Activated CD4-positive, alpha-beta T cell treated with anti-CD3 and anti-CD28 coated beads for 24 hours (primary cell): ENCODE measurements at places on chromosomes 12 and 14.

GRCh38 chr14:55133416-55133815, 4.4 kb downstream of the LGALS3 start:
- no peak for DNase-seq

- no peak for DNase-seq
Measured at GRCh38 chr12:49233842-49234526, 30.9 kb upstream of the TUBA1C start.

DNA sequence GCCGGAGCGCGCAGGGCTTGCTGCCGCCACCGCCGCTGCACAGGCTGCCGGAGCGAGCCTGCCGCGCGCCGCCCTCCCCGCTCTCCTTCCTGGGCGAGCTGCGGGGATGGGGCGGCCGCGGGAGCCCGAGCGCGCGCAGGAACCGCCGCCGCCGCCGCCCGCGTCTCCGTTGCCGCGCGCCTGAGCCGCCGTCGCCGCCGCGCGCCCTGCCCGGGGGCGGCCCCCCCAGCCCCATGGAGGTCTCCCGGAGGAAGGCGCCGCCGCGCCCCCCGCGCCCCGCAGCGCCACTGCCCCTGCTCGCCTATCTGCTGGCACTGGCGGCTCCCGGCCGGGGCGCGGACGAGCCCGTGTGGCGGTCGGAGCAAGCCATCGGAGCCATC, 352 bp downstream of the PLXNC1 start:
- no peak for DNase-seq

DNA sequence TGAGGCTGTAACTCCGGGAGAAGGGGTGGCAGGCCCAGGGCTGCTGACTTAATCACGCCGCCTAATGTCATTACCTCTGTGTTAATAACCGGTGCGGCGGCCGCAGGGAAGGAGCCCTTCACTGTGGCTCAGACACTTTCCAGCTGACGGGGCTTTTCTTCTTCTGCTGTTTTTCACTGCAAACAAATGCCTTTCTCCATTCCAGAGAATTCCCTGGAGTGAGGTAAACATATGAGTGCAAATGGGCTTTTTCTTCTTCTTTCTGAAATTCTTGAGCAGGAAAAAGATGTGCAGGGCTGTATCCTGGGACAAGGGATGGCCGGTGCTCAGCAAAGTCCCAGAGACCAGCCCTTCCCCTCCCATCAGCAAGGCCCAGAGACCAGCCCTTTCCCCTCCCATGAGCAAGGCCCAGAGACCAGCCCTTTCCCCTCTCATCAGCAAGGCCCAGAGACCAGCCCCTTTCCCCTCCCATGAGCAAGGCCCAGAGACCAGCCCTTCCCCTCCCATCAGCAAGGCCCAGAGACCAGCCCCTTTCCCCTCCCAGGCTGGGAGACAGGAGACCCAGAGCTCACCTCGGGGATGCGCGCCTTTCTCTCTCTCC, 33.4 kb upstream of the FAM181A start:
- no peak for DNase-seq

DNA sequence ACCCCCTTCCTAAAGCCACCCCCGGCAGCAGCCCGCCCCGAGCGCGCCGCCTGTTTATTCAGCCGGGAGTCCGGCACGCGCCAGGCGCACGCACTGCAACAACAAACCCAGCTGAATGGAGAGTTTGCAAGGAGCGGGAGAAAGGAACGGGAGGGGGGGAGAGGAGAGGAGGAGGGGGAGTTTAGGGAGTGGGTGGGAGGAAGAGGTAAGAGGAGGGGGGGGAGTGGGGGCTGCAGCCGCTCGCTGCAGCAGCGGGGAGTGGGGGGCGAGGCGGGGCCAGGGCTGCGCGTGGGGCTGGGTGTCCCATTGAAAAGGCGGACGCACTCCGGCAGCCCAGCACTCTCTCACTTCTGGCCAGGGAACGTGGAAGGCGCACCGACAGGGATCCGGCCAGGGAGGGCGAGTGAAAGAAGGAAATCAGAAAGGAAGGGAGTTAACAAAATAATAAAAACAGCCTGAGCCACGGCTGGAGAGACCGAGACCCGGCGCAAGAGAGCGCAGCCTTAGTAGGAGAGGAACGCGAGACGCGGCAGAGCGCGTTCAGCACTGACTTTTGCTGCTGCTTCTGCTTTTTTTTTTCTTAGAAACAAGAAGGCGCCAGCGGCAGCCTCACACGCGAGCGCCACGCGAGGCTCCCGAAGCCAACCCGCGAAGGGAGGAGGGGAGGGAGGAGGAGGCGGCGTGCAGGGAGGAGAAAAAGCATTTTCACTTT, at the start of gene ASCL1:
TSS of gene ASCL1 (plus strand) at position 336 of the 712 bp plus-strand sequence. CDS start 571 bp downstream, outside the sequence.
- no peak for DNase-seq

DNA sequence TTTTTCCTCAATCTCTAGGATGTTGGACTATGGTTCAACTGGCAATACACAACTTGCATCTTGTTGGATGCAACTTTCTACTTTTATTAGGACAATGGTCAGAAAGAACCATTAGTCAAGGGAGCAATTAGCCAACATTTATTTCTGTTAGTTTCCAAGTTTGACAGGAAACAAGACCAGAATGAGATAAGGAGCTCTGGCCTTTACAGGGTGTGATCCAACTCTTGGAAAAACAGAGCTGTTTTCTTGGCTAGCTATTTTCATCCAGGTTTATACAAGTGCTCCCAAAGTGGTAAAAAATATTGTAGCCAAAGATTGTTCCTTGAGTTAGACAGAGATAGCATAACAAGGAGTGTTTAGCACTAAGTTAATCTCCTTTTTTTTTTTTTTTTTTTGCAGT, 3.9 kb upstream of the SYNE2 start:
- DNase-seq, result no peak

- DNase-seq, result no peak
Measured at GRCh38 chr14:51068268-51068667, 26.6 kb downstream of the TRIM9 start.

GRCh38 chr12:115378291-115378690, 694.3 kb upstream of the TBX3 start:
- no peak for DNase-seq

- DNase-seq, result no peak
Measured at GRCh38 chr12:1590221-1590979, 4.0 kb downstream of the FBXL14 start.

DNA sequence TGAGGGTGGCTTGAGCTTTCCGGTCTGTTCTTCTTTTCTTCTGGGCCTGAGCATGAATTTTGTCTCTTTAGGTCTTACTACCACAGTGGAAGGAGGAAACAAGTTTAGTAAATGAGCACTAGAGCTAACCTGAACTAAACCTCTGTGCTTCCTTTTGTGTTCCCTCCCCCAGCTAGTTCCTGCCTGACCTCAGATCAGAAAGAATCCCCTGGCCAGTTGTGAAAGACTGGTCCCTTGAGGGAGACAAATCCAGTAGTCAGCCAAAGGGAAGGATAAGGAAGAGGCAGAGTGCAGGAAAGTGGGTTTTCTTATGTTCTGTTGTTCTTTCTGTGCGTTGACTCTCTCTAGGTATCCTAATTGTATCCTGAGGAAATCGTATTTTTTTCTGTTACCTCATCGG, 17.5 kb downstream of the ZNF664 start:
- DNase-seq, result no peak

- DNase-seq, result no peak
Measured at GRCh38 chr12:46609273-46609623, 216.5 kb downstream of the SLC38A4 start.

- no peak for DNase-seq
Measured at GRCh38 chr12:57469296-57470164, 9.9 kb downstream of the GLI1 start.

- no peak for DNase-seq
Measured at GRCh38 chr12:128853600-128854197, 421 bp downstream of the GLT1D1 start.

GRCh38 chr12:114123108-114123507, 157.0 kb upstream of the RBM19 start:
- DNase-seq, result no peak
